ENCODE measurements at places on chromosomes 6 and 20.

- no peak for DNase-seq
These were observed 655.7 kb upstream of the HS3ST5 start for GRCh38 chr6:114998492-114998891.

DNA sequence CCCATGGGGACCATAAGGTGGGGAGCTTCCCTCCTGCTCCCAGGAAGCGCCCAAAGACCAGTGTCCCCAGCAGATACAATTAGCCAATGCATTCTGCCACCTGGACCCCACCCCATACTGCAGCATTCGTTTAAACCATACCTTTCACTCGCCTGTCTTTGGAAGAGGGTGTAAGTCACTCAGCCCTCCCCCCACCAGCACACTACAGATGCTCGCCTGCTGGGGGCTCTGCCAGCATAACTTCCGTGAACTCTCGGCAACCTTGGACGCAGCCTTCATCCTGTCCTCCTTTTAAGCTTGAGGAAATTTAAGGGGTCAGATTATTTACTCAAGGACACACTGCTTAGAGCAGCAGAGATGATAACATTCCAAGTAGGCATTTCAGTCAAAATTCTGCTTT lies 94.4 kb upstream of the NAA20 start:
- DNase-seq = no peak

GRCh38 chr6:26268659-26269402 lies 96.2 kb upstream of the BTN3A2 start:
- no peak for DNase-seq

- no peak for DNase-seq
These were observed 49.1 kb upstream of the TMEM30A start for GRCh38 chr6:75333676-75334200.

GRCh38 chr20:19889011-19889953 lies 127.9 kb upstream of the NAA20 start:
- no peak for DNase-seq

- no peak for DNase-seq
These were observed 2.3 kb upstream of the ME1 start for GRCh38 chr6:83433177-83433576.

- DNase-seq = no peak
These were observed 273.9 kb upstream of the THEMIS start for GRCh38 chr6:128174724-128175123.

DNA sequence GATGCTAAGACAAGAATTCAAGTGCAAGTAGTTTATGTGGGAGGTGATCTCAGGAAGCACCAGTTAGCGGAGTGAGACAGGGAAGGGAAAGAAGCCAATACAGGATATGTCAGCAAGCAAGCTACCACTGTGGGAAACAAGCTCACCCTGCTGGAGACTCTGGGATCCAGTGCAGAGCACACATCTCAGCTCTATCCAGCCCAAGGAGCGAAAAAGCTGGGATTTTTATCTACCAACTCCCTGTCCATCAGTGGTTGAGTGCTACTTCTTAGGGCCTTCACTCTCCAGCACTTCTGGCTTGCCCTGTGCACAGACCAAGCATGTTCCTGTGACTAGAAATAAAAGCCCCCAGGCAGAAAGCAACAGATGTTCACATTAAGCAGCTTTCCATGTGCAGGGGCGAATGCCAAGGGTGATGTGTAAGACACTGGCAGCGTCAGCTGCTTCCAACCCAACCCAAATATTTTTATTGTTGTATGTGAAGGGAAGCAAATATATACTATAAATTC lies 10.8 kb upstream of the RNF24 start:
- DNase-seq = no peak

DNA sequence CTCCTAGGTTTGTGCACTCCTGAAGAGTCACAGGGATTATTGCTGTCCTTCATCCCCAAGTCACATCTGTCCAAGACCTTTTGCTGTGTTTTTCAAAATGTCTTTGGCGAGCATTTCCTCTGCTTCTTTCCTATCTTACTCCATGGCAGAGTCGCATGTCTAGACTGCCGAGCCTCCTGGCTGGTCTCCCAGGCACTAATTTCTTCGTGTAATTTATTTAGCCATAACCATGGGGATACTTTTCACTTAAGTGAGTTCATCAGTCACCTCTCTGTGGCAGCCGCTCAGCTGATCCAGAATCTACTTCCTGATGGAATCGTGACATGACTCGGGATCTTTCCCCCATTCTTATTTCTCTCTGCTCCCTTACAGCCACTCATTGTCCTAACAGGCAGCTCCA lies 25.8 kb downstream of the ADGRF5 start:
- DNase-seq = no peak

GRCh38 chr20:40637176-40637575 lies 51.9 kb downstream of the MAFB start:
- no peak for DNase-seq

GRCh38 chr6:49806145-49806544 lies 19.1 kb upstream of the PGK2 start:
- DNase-seq = no peak

DNA sequence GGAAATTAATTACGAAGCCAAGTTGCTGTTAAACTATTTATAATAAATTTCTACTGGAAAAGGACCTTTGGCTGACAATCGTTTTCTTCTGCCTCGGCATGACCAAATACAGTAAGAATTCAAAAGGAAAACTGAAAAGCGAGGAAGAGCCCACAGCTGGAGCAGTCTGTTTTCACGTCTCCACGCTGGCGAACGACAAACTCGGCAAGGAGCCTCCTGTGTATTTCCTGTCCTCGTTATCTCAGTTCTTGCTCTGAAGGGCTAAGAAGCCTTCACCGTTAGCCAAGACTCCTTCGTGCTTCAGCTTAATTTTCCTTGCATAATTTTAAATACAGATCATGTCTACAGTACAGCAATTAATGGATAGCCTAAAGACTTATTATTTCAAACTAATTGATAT lies 214.3 kb upstream of the PLCB4 start:
- no peak for DNase-seq

DNA sequence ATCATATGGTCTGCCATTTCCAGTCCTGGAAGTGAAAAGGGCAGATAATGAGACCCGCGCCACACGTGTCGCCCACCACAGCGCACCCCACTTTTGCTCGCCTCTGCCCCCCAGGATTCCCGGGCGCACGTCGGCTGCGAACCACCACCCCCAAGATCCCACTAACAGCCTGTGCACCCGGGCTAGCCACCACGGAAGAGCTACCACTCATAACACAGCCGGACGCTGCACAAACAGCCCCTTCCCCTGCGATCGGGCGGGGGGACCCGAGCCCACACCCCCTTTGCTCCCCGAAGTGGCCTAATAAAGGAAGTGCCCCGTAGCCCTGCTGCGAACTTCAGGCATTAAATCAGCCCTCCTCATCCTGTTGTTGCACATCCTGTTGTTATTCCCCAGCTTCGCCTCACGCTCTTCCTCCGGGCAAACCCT lies 506 bp downstream of the CITED2 start:
- DNase-seq = no peak

- DNase-seq = no peak
These were observed 98.4 kb downstream of the SYCP2 start for GRCh38 chr20:59835057-59835447.

DNA sequence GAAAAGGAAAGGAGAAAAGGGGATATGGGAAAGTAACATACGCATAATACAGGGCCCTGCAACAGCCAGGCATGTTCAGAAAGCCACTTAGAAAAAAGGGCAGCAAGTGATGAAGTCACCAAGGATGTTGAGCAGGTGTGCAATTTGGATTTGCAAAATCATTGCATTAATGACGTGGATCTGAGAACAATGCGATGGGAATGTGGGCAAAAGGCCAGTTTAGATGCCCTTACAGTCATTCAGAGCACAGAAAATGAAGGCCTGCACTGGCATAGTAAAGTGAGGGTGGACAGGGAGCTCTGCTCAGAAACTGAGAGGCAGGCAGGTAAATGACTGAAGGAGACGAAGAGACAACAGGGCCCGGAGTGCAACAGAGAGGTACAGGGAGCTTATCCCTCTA lies 123.7 kb upstream of the NHSL1 start:
- DNase-seq = no peak

DNA sequence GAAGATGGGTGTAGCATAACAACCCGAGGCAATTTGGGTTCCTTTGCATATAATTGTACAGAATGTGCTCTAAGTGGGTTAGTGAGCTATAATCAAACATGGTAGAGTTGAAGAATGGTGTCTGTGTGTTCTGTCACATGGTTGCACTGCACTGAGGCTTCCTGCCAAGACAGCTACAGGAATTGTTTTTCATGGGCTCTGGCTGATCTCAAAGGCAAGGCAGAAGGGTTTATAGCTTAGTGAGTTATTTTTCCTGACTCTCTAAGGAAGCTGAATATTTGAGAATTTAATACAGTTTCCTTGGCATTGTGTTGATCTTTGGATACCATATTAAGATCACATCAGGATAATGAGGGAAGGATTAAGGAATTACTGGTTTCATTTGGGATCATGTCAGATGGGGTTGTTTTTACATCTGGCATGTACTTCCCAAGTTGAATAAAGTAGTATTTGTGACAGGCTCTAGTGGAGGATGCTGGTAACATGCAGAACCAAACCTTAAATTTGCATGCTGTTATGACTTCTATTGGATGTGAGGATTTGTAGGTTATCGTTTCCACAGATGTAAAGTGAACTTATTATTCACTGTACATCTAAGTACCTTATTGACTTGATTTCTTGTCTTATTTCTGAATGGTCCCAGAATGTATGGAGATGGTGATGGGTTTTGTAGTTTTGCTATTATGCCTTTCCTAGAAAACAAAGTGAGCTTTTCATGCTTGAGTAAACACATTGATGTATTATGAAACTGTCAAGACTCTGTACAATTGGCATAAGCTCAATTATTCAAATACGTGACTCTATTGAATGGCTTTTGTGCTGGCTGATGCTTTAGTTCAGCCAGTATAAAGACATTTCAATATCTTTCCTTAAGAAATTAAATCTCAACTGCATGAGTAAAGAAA lies 43.3 kb downstream of the LRRC1 start:
- DNase-seq = no peak

GRCh38 chr6:91288741-91289140 lies 701.9 kb upstream of the MAP3K7 start:
- DNase-seq = no peak

- no peak for DNase-seq
These were observed 44.9 kb upstream of the PKHD1 start for GRCh38 chr6:52132292-52132691.

DNA sequence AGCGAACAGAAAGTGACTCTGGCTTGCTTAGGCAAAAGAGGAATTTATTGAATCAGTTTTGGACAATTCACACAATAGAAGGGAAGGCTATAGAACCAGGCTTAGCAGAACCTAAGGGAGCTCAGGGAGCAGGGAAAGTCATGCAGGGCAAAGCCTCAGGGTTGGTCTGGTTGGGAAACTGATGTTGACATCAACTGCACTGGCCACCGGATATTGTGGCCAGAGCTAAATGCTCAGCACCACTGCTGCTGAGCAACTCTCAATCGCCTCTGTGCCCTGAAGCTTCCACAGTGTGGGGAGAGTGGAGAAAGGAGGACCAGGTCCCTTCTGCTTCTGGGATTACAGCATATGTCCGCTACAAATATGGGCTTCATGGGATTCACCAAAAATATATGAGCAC lies 93.3 kb upstream of the GCM1 start:
- no peak for DNase-seq

GRCh38 chr6:132361101-132361500 lies 40.2 kb downstream of the MOXD1 start:
- no peak for DNase-seq

DNA sequence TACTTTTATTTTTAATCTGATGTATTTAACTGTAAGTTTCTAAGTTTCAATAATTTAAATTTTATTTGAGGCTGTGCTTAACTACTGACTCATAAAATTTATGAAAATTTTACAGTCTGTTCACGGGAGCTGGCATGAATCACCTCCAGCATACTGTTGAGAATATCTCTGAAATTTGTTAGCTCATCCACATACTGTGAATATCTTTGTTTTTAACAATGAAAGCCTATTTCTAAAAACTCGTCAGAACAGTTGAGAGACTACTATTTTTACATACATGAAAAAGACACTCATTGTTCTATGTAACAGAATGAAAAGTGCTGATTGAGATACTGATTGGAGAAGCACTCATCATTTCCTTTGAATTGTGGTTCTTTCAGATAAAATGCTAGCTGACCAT lies 749.3 kb downstream of the TENT5A start:
- DNase-seq = no peak

DNA sequence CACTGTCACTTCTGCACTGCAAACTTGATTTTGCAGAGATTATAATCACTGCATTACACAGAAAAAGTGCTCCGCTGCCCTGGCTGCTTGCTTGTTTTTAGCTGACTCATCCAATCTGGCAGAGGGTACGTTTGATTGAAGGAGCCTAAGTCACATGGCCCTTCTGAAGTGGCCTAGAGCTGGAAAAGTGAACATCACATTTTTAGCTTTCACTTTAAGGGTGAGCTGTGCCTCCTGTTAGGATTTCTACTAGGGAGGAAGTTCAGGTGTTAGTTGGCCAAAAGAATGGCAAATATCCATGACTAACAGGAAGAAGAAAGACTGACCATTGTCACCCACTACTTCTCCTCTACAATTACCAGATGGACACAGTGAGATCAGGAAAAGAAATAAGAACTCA lies 889.1 kb upstream of the MAP3K7 start:
- no peak for DNase-seq

DNA sequence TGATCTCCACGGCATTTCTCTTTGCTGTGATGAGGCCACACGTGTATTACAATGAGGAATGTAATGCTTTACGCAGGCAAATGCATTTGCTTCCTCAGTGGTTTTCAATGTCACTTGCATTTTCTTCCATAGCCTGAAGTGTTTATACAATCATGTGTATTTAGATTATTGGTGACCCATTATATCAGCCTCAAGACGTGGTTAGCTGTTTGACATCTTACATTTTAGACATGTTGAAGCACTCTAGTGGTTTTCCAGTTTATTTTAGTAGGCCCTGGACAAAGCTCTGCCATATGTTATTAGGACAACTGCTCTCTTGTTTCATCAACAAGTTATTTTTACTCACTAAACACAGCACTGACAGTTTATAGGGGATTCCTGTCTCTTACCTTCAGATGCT lies 200.4 kb downstream of the UTRN start:
- no peak for DNase-seq

DNA sequence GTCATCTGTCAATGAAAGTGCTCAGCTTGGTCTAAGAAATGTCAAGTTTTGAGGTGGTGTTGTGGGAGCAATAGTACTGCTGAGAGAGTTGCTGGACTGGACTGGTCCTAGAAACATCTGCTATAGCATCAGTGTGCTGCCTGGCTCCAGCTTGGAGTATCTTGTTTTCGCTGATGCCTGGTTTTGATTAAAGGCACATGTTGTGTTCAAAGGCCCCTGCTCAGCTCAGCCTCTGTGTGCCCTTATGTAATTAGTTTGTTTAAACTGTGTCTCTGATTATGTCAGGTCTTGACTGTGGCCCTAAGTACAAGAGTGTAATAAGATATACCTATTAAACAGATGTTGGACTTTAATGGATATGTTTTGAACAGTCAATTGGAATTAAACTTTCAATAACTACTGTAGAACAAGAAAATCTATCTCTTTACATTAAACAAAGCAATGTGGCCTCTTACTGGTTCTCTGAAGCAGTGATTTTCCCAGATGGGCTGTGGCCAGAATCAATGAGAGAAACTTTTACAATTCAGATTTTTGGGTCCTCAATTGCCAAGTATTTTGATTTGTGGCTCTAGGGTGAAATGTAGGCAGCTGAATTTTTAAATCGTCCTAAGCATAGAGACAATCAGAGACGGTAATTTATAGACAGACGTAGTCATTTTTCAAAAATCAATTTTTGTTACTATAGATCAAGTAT lies 668.2 kb downstream of the DHX35 start:
- DNase-seq = no peak

- DNase-seq = no peak
These were observed 39.7 kb downstream of the SIRPA start for GRCh38 chr20:1934721-1935573.

- DNase-seq = no peak
These were observed 141.6 kb downstream of the DHX35 start for GRCh38 chr20:39103732-39104131.

Measured in activated CD4-positive, alpha-beta T cell treated with anti-CD3 and anti-CD28 coated beads, Interleukin-2, amount 50 U/mL, for 4 hours (primary cell).